Karpas-422 (cell line): ENCODE measurements at places on chromosomes 2 and 18.

DNA sequence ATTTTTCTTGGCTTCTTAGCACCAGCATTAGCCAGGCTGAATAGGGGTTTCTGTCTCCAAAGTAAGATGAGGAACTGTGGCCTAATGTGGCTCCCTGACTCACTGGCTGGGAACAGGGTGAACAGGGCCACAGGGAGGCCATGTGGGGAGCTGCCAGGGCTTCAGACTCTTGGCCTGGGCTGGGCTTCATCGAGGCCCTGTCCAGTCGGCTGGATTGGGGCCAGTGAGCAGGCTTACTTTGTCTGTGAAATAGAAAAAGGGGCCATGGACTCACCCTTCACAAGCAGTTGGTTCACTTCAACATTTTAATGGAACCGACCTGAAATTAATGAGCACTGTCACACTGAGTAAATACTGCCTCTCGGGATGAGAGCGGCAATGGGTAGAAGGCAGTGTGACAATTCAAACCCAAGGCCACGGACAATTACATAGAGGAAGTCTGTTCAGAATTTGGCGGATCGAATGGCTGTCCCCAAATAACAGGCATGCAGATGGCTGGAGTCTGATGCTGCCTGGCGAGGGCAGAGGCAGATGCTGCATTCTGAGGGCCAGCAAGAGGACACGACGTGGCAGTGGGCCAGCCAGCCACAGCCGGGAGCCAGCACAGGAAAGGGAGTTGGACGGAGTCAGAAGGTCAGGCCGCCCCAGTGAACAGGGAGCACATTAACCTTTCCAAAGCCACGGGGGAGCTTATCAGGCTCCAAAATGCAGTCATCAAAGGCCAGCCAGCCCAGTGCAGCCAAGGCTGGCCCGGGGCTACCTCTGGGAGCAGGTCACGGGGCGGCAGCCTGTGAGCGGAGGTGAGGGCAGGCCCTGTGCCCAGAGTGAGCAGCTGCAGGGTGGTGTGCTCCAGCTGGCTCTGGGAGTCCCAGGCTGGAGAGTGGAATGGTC is 146.6 kb upstream of the REV1 start:
- no peak for DNase-seq

DNA sequence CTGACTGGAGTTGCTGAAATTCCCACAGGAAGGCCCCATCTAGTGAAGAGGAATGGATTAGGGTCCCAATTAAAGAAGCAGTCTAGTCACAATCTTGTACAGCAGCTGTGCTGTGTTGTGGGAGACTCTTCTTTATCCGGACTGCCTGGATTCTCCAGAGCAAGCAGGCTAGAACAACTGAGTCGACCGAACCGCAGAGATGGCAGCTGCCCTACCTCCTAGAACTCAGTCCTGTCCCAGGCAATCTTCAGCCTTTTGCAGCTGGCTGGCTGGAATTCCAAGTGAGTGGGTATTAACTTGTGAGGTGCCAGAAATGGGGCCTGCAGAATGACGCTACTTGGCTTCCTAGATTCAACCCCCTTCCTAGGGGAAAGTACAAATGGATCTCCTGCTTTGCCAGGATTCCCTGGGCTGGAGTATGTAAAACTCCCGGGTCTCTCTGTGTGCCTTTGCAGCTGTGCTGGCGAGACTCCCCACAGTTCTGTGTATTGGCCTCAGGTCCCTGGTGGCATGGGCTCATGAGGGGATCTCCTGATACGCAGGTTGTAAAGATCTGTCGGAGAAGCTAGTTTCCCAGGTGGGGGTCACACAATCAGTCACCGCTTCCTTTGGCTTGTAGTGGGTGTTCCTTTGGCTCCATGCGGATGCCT is 1952.6 kb upstream of the LRRTM1 start:
- DNase-seq, result no peak

GRCh38 chr18:9433671-9434121 is 41.6 kb upstream of the RALBP1 start:
- no peak for DNase-seq

- no peak for DNase-seq
Observed at GRCh38 chr2:113831161-113831560, 58.7 kb upstream of the ACTR3 start.

GRCh38 chr2:160351956-160352355 is 141.7 kb downstream of the RBMS1 start:
- DNase-seq, result no peak

GRCh38 chr2:85455552-85456090 is 37.1 kb downstream of the SH2D6 start:
- no peak for DNase-seq
